ENCODE measurements at places on chromosomes 2 and 18.
A peak's percentile ranks its signal among the peaks of the same experiment; 100 is the strongest.

GRCh38 chr2:112110966-112111365, 27.2 kb upstream of the FBLN7 start:
- DNase-seq = no peak

GRCh38 chr2:16096962-16097361, 156.6 kb downstream of the MYCN start:
- DNase-seq = no peak

GRCh38 chr2:11260979-11261378, 83.5 kb downstream of the ROCK2 start:
- no peak for DNase-seq

- DNase-seq = no peak
These were observed 347.1 kb downstream of the CLIP4 start for GRCh38 chr2:29462293-29462692.

DNA sequence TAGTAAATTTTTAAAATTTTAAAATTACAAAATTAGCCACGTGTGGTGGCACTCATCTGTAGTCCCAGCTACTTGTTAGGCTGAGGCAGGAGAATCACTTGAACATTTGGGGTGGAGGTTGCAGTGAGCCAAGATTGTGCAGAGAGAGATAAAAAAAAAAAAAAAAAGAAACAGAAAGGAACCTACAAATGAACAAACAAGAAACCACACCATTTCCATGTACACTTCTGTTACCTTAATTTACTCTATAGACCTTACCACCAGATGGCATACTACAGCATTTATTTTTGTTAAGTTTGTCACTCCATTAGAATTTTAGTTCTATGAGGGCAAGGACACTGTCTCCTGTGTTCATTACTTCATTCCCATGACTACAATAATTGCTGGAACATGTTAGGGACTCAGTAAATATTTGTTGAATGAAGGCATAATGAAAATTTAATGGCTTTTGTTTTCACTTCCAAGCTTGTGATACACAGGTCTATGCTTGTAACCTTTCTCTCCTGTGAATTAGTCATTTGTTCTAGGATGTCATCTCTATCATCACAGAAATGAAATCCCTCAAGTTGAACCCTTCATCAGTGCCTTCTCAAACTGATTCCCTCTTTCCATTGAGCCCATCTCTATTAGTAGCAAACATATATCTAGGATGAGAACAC, 76.0 kb downstream of the ARHGAP15 start:
- no peak for DNase-seq

DNA sequence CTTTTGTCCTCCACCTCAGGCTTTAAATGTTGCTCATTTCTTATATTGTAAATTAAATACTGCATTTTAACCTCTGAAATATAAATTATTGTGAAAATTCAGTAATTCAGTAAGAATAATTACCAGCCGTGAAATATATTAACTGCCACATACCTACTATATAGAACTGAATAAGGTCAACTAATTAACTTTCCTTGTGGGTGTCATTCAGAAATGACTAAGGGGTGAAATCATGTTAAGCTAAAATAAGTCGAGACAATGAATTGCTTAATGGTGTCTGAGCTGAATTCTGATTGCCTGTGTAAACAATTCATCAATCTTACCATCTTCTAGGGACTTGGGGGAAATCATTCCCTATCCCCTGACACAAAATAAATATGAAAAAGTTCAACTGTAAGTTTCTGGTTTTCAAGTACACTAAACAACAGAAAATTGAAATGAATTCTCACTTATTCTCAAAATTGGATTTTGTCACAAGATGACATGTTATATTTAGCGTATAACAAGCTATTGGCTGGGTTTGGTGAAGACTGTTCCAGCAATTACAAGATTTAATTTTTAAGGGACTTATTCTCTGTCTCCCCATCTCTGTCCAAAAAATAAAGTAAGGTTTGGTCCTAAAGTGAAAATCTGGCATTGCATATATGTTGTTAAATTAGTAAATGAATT, 255.1 kb downstream of the METTL4 start:
- DNase-seq = no peak

GRCh38 chr2:189350540-189351209, 90.6 kb upstream of the WDR75 start:
- DNase-seq = no peak

GRCh38 chr2:155115846-155116245, 417.4 kb downstream of the KCNJ3 start:
- DNase-seq = no peak

DNA sequence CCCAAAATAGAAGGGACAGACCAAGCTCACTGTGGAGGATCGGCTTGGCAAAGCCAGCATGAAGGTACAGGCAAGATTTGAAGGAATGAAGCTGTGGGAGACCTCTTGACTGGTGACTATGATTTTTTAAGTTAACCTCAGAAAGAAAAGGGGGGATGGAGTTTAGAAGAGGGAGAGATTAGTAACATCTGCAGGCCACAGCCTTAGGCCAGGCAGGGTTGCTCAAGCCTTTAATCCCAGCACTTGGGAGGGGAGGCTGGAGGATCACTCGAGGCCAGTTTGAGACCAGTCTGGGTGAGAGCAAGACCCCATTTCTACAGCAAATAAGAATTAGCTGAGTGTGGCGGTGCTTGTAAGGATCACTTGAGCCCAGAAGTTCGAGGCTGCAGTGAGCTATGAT, 46.6 kb downstream of the ZNF532 start:
- no peak for DNase-seq

DNA sequence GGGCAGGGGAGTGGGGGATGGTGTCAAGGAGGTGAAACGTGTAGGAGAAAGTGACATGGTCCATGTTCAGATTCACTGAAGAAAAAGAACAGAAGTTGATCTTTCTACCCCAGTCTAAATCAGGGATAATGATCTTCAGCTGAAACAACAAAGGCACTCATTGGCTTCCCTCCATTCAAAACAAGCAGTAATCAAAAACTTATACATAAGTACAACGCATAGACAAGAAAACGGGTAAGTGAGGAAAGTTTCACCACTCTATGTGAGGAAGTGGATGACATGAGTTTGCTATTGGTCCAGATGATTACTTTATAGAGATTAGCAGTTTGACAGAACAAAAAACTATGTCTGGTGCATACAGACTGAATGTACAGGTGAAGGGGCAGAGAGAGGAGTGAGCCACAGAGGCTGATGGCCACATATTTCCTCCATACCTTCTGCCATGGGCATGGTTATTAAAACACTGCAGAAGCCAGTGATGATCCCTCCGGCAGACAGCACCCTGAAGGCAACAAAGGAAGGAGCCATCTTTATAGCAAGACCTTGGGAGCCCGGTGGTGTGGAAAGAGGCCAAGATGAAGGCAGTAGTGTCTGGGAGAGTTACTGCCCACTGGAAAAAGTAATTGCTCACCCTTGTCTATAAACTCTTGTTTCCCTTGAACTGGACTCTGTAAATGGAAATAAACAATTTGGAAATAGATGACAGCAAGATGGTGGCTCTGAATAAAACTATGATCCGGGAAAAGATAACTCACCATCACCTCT, 57.7 kb downstream of the SLC25A12 start:
- DNase-seq = no peak

GRCh38 chr2:176876493-176877103, 336.0 kb upstream of the HNRNPA3 start:
- no peak for DNase-seq

GRCh38 chr2:72180351-72180750, 32.7 kb upstream of the CYP26B1 start:
- no peak for DNase-seq

DNA sequence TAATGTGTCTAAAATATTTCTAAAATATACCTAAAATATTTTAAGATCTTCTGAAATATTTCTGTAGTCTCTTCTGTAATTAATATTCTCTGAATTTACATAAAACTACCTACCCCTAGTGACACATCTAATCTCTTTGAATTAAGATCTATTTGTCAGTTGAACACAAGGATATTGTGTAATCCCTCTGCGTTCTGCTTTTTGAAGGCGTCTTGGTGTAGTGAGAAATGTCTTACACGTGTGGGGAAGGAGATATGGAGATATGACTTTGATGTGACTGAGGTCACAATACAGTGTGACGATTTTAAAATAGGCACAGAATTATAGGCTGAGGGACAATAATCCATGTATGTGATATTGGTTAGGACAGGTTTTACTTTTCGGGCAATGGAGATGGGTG, 79.8 kb downstream of the DOK6 start:
- DNase-seq = no peak

GRCh38 chr2:113964436-113964835, 74.5 kb downstream of the ACTR3 start:
- DNase-seq = no peak

DNA sequence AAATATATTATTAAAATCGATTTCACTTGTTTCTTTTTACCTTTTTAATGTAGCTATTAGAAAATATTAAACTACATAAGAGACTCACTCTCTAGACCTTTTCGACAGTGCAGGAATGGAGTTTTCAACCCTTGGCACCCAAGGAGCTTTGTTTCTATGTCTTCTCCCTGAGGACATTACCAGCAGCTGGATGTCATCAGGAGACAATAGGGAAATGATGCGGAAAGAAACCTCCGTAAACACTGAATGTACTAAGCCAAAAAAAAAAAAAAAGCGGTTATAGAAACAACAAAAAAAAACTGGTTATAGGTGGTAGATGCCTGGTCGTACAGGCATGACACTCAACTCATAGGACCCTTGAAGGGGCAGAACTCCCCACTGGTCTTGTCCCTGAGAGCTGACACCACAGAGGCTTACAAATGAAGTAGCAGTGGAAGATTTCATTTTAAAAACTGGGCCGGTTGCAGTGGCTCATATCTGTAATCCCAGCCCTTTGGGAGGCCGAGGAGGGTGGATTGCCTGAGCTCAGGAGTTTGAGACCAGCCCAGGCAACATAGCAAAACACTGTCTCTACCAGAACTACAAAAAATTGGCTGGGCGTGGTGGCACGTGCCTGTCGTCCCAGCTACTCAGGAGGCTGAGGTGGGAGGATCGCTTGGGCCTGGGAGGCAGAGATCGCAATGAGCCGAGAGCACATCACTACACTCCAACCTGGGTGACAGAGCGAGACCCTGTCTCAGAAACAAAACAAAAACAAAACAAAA, 23.8 kb downstream of the THAP4 start:
- DNase-seq = no peak

DNA sequence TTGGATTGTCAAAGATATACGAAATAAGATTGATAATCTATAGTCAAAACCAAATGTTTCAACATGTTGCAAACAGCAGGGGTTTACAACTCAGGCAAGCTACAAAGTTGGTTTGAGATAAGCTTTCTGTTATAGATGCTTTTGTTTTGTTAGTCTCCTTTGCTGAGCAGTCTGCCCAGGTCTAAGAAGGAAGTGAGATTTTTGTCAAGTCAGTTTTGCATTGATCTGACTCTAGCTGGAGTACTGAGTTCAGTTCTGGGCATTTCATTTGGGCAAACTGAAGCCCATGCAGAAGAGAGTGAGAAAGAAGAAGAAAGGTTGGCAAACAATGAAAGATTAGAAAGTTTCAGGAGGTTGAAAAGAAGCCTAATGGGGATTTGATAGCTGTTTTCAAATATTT, 983.0 kb upstream of the SLC39A10 start:
- DNase-seq = no peak

GRCh38 chr2:160362541-160362940, 131.1 kb downstream of the RBMS1 start:
- DNase-seq = no peak

DNA sequence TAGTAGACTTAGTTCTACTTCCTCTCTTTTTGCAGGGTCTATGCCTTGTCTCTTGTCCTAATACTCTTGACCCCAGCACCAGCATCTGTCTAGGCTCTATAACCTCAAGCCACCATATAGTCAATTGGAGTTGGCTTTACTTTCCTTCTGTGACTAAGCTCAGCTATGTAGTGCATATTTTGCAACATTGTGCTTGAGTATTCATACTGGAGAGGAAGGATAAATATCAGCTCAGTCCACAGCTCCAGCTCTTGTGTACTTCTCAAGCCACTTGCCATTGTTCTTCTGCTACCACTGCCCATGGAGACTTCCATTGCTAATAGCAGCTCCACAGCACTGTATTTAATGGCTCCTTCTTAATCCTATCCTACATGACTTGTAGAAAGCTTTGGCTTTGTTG, 35.5 kb upstream of the CD28 start:
- no peak for DNase-seq

- no peak for DNase-seq
These were observed 44.0 kb downstream of the CPO start for GRCh38 chr2:206983161-206983859.

- no peak for DNase-seq
These were observed 31.3 kb downstream of the SP140L start for GRCh38 chr2:230358305-230358704.

GRCh38 chr2:144358979-144359541, 160.9 kb downstream of the ZEB2 start:
- DNase-seq = no peak

DNA sequence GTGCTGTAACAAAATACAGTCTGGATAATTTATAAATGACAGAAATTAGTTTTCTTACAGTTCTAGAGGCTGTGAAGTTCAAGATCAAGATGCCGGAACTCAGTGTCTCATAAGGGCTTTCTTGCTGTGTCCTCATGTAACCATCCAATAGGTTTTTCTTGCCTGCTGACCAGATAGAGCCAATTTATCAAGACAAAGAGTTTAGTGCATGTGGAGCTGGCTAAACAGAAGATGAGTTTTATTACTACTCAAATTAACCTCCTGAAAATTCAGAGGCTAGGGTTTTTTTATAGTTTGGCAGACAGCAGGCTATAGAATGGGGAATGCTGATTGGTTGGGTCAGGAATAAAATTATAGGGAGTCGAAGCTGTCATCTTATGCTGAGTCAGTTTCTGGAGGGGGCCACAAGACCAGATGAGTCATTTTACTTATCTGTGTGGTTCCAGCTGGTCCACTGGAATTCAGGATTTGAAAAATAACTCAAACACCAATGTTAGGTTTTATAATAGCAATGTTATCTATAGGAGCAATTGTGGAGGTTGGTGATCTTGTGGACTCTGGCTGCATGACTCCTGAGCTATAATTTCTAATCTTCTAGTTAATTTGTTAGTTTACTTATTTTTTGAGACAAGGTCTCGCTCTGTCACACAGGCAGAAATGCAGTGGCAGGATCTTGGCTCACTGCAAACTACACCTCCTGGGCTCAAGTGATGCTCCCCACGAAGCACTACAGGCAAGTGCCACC, 3.2 kb upstream of the PDK1 start:
- DNase-seq = no peak

GRCh38 chr2:105802587-105802986, 57.9 kb downstream of the NCK2 start:
- DNase-seq = peak; percentile 72

DNA sequence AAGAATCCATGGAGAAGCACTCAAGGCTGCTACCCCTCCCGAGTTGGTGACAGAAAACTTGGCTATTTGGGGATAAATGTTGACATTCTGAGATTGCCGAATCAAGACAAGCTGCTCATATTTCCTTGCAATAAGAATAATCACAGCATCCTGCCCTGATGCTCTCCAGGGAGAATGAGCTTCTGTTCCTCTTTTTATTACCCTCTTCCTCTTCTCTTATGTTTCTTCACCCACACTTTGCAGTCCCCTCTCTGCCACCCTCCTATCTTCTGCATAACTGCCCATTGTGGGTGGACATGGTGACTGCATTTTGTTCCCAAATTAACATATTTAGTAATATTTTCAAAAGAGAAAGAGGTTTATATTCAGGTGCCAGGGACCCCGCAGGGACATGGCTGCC, 11.9 kb upstream of the MSGN1 start:
- DNase-seq = no peak

- DNase-seq = peak; percentile 18
These were observed 2.1 kb upstream of the MAP3K2 start for GRCh38 chr2:127389778-127390435.
